Substantia nigra (tissue), 51 donors: ENCODE measurements at places on chromosomes 2 and 18.
A peak's percentile ranks its signal among the peaks of the same experiment; 100 is the strongest.

DNA sequence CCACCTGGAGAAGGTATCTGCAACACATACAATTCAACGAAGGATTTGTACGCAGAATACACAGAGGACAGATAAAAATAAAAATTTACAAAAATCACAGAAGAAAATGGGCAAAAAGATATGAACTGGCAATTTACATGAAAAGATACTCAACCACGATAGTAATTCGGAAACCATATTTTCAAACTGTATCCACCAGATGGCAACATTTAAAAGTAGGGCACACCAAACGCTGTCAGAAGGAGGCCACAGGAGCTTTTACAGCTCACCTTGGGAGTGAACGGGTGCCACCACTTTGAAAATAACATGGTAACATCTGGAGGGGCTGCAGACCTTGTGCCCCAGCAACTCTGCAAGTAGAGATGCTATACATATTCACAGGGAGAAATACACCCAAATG lies 9.8 kb downstream of the KIF1A start:
- no peak for DNase-seq

- DNase-seq, result no peak
Measured at GRCh38 chr2:69180227-69180626, 167.2 kb downstream of the ANTXR1 start.

DNA sequence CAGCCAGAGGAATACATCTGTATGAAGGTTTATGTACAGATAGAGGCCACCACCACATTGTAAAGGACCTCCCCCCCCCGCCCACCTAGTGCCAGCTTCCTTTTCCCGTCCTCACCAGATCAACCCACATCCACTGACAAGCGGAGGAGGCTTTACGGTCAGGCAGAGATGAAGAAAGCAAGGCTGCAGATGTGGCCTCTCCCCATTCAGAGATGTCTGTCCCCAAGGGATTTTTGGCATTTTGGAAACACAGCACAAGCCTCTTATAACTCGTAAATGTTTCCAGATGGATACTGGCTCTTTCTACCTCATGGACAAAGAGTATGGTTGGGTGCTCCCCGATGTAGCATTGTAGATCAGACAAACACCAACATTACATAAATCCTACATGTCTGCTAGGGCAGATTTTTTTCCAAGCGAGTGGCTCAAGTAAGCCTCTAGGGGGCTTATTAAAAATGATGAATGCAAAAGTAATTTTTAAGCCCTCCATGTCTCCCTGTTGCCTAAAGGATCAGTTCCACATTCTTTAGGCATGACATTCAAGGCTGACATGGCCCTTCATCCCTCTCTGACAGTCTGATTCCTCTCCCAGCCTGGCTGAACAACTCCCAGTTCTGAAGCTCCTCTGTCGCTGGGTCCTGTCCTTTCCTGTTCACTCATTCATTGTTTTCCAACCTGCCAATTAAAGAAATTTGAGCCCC lies 11.7 kb downstream of the VIT start:
- DNase-seq, result no peak

GRCh38 chr2:95352310-95353054 lies 50.0 kb upstream of the FAHD2A start:
- DNase-seq, result no peak

GRCh38 chr2:174577967-174578589 lies 19.5 kb downstream of the WIPF1 start:
- DNase-seq, result no peak

DNA sequence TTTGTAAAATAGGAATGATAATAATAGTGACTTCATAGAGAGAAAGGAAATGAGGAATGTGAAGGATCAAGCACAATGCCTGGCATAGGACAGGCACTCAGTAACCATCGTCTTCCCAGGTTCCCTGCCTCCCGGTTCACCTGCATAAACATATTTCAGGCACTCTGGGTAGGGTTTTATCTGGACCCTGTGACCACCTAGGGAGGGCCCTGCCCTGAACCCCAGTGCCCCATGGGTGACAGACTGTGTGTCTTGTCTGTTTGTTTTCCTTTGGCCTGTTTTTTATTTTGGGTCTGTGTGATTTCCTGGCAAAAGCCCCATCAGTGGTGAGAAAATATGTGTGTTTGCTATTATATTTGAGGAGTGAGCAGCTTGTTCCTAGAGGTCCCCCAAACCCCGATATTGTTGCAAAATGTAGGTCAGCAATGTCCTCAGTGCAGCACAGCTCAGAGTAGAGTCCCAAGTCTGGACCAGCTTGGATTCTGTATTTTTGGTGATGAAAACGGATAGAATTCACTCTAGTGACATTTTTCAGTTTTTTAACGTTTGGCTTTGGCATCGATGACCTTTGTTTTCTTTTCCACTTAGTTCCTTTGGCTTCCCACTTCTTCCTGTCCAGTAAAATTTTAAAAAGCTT lies 9.6 kb upstream of the NT5C1B start:
- no peak for DNase-seq

- peak; percentile 1 for DNase-seq
Measured at GRCh38 chr2:215269397-215270117, 42.3 kb upstream of the ATIC start.

DNA sequence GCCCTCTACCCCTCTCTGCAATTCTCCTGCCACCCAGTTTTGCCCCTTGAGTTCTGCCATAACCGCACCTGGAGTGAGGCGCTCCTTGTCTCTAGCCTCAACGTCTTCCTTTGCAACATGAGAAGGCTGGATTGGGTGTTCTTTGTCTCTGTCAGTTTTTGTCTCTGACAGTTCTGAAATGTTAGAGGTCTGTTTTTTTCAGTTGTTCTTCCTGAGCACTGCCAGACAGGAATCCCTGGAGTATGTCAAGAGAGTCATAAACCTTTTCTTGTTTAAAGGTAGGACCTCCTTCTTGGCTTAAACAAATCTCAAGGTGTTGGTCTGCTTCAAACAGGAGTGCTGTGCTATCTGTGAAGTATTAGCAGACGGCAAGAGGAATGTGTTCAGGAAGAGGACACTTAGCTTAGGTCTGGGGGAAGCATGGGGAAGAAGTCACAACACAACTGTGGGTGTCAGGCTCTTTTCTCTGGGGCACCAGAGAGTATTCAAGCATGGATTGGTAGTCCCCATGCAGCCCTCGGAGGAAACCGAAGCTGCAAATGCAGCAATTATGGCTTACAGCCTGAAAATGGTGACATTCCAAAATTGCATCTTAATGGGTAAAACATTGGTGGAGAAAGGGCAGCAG lies 32.3 kb downstream of the AFF3 start:
- no peak for DNase-seq

DNA sequence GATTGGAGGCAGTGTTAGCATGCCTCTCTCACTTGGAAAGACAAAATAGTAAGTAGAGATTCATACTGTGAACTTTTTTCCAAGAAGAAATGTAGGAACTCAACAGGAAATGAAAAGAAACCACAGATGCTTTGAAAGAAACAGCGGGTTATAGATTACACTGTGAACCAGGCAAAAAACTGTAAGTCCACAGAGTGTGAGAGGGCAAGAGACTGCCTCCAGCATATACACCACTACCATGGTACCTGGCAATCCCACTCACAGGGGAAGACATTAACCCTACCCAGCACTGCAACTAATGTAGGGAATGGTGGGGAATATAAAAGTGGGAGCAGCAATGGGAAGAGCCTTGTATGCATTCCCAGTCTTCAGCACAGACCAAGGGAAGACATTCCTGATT lies 150.6 kb upstream of the GALNT5 start:
- DNase-seq, result no peak

- DNase-seq, result no peak
Measured at GRCh38 chr2:18671363-18671762, 82.0 kb upstream of the NT5C1B start.

- DNase-seq, result no peak
Measured at GRCh38 chr2:41962922-41963622, 84.7 kb upstream of the PKDCC start.
